NCI-H2081 (cell line): ENCODE measurements at places on chromosomes 5 and 9.

- no peak for DNase-seq
Measured at GRCh38 chr5:40716590-40716989, 36.9 kb downstream of the PTGER4 start.

GRCh38 chr9:113095561-113095960 is 39.0 kb upstream of the ZFP37 start:
- DNase-seq: no peak

GRCh38 chr9:90770927-90771326 is 30.7 kb upstream of the SYK start:
- no peak for DNase-seq

DNA sequence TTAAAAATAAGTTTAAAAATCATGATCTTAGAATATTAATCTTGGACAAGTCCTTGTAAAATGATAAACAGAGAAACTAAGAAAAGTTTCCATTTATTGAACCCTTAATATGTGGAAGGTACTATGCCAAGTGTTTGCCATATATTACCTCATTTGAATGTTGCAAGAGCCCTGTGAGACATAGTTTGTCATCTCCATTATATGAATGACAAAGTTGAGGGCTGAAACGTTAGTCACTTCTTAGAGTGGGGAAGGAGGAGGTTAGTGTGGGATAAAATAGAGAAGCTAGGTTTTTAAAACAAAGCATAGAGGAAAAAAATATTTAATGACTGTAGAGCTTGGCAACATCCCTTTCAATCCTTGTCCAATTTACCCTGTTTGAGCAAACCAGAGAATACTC is 2.0 kb downstream of the TNC start:
- no peak for DNase-seq

DNA sequence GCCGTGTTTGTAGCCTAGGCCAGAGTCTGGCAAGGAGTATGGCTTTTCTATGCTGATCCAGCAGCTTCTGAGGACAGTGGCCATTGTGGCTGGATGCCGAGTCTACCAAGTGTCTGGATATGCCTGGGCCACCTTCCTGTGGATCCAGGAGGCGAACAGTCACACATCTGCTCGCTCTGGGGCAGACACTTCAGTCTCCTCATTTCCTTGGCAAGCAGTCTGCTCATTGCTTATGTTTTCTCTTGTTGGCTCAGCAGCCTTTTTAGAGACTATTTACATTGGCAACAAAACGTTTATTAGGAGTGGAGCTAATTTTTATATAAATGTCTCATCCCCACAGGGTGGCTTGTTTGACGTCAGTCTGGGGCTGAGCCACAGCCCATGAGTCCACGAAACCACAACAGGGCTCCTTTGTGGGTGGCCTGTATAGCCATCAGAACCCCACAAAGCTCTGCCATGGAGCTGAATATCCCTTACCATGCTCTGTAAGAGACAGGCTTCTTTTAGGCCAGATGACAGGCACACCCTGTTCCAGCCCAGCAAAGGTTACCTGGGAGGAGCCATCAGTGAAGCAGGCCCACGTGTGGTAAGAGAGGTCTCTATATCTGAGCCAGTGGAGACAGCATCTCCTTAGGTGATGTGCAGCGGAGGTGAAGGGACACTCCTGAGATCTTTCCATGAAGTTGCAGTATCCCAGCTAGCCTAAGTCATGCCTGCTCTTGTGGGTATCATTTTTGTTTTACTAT is 221.7 kb downstream of the DIRAS2 start:
- DNase-seq: peak; percentile 54

DNA sequence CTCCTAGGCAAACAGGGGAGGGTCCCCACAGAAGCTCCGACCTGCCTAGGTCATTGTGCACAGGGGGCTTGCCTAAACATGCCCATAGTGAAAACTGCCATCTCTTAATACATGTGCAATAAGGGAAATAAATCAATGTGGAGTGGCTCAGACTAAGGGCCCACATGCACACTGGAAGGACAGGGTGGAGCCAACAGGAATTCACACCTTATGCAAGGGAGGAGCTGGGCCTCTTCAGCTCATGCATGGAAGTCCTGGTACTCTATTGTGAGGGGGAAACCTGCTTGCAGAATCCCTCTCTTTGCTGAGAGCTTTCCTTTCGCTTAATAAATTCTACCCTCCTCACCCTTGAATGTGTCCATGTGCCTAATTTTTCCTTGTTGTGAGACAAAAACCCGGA is 815.8 kb downstream of the EFNA5 start:
- DNase-seq: no peak

DNA sequence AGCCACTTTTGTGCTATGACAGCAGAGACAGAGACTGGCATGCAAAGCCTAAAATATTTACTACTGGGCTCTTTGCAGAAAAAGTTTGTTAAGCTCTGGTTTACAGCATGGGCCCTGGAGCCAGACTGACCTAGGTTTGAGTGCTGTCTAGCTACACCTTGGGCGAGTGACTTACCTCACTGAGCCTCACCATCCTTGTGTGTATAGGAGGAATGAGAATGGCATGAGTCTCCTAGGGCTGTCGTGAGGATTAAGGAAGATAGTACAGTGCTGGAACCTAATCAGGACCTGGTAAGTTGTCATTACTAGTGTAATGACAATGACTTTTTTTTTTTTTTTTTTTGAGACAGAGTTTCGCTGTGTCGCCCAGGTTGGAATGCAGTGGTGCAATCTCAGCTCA is 65.2 kb downstream of the MSX2 start:
- DNase-seq: no peak

DNA sequence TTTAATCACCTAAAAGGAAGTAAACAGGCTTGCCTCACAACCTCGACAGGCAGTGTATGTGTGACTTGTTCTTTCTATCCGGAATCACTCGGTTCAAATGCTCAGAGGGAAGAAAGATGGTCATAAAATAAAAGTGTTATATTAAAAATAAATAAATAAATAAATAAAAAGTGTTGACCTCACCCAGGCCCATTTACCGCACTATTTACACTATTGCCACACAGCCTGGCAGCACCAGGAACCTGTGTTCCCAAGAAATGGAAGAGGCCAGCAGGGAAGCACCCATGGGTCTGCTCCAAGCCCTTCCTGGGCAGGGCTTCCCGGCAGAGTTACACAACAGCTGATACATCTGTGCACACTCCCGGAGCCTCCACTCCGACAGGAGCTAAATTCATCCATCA is 127.9 kb downstream of the EFNA5 start:
- no peak for DNase-seq

DNA sequence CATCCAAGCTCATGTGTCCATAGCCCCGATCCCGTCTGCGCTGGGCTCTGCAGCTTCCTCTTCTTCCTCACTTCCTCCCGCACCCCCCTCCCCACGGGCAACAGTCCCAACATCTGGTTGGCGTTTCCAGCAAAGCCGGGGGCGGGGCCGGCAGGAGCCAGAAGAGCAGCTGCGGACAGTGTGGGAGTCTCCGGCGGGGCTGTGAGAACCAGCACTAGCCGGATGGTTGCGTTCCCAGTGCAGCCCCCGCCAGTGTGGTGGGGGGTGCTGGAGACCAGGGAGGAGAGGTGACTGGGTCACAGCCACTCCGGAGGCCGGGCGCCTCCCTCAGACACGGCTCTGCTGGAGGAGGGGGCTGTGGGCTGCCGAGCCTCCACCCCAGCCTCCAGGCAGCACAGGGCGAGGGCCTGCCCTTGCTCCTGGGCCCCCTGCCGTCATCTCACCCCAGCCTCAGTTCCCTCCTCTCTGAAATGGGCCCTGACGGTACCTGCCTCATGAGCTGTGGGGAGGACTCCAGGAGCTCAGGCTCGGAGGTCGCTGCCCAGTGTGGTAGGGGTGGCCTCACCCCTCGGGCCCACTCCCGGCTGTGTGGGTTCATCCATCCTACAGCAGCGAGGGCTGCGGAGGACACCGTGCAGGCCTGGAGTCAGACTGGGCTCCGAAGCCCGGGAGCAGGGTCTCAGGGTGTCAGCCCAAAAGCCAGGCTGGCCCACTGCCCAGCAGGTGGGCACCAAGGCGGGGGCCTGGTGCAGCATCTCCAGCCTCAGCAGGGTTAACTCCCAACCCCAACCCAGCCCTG is 41.5 kb upstream of the NOTCH1 start:
- DNase-seq: no peak

DNA sequence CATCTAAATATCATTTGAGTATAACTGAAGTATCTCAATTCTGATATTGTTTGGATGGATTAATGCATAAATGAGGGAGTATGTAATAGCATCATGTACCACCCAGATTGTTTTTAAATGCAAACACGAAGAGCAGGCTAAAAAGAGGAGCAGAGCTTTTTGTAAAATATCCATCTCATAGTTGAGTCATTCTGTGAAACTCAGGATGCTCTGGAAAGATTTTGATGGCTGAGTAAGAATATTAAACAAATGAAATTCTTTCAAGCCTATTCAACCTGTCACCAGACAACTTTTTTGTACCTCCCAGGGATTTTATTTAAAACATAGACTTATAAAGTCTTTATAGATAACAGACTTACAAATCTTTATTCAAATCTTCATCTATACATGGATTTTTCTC is 625.9 kb downstream of the TLE4 start:
- no peak for DNase-seq

DNA sequence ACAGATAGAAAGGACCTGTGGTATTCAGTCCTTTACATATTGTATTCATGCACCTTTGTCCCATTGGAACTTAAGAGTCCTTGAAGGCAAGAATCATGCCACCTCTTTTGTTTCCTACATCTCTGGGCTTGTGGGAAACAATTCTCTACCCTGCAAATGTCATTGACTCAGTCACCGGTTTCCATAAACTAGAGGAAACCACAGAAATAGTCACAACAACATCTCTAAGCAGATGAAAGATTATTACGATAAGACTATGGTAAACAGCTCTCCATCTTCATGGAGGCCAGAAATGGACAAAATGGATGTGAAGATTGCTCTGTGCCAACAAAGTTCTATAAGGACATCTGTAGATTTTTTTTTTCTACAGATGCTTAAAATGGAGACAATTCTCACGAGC is 165.5 kb downstream of the PIK3R1 start:
- DNase-seq: no peak

DNA sequence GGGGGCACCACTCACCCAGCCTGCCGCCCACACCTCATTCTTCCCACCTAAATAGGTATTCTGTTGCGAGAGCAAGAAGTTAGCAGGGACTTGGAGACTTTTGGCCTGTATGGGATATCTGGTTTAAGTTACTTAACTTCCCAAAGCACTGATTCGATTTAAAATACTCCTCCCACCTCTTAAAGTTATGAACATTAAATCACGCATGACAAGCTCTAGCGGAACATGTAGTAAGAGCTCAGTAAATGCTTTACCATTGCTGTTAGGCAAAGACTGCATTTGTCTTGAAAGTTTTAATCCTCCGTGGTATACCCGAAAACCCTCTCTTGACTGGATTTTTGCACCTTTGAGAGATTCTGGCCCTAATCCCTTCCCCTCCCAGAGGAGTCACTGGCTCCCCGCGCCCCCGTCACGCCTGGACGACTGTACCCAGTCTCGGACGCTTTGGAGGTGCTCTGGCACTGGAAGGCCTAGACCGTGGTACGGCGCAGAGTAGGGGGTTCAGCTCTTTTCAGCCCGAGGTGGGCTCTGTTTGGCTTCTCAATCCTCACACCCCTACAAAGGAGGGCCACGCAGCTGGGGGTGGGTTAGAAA is 4.4 kb downstream of the GDNF start:
- DNase-seq: no peak

- DNase-seq: no peak
Measured at GRCh38 chr5:140635291-140636257, 2.6 kb upstream of the CD14 start.

- DNase-seq: no peak
Measured at GRCh38 chr5:39214912-39215709, 4.3 kb downstream of the FYB1 start.

GRCh38 chr5:179377421-179378115 is 32.3 kb upstream of the ADAMTS2 start:
- DNase-seq: no peak
